ENCODE measurements at places on chromosomes 3 and 15. TPM values are rescaled to one million over a fixed set of nuclear protein-coding genes. Genes with fewer than 3 reads are reported as not detected.

DNAJB11 gene
- total RNA-seq, result 47.5 TPM

GP9 gene
- total RNA-seq, result not detected

GRCh38 chr3:13088028-13089006 lies 15.1 kb upstream of the IQSEC1 start:
- no peak overlapping the region for H3K27ac ChIP-seq
- H3K4me1 ChIP-seq, result peaks cover 34% of the 10 kb centered on the region
- DNase-seq, result peak; percentile 41
- no peaks in the 10 kb centered on the region for H3K36me3 ChIP-seq

DNA sequence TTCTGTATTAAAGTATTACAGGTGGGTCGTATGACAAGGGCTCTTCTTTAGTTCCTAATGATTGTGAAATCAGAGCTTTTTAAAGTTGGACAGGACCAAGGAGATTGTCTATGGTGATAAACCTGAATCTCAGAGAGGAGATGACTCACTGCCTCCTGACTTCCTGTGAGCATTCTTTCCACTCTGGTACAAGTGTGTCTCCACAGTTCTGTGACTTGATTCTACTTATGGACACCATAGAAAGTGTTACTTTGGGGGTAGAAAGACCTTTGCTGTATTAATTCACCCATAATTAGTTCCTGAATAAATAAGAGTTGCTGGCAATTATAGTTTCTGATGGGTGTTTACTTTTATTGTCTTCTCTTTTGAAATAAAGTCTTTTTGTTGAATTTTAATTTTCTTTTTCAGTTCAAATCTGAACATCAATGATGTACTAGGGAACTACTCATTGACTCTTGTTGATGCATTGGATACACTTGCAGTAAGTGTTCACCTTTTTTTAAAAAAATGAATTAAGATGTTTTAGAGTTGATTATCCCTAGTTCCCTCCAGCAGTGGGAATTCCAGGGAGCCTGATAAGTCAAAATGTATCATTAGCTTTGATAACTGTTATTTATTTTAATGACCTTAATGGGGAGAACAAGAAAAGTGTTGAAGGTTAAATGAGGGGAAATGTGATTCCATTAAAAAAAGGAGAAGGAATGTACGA lies 7.4 kb downstream of the EDEM1 start:
- H3K27me3 ChIP-seq, result no peaks in the 10 kb centered on the region
- DNase-seq, result peak; percentile 34
- no peak overlapping the region for H3K4me3 ChIP-seq
- H3K27ac ChIP-seq, result no peak overlapping the region
- no peaks in the 10 kb centered on the region for H3K36me3 ChIP-seq

GRCh38 chr15:45892182-45892581 lies 257.4 kb downstream of the SQOR start:
- H3K27ac ChIP-seq, result peak overlapping the region; percentile 51
- no peaks in the 10 kb centered on the region for H3K4me1 ChIP-seq
- no peak overlapping the region for H3K4me3 ChIP-seq
- H3K27me3 ChIP-seq, result no peaks in the 10 kb centered on the region
- H3K36me3 ChIP-seq, result no peaks in the 10 kb centered on the region

DNA sequence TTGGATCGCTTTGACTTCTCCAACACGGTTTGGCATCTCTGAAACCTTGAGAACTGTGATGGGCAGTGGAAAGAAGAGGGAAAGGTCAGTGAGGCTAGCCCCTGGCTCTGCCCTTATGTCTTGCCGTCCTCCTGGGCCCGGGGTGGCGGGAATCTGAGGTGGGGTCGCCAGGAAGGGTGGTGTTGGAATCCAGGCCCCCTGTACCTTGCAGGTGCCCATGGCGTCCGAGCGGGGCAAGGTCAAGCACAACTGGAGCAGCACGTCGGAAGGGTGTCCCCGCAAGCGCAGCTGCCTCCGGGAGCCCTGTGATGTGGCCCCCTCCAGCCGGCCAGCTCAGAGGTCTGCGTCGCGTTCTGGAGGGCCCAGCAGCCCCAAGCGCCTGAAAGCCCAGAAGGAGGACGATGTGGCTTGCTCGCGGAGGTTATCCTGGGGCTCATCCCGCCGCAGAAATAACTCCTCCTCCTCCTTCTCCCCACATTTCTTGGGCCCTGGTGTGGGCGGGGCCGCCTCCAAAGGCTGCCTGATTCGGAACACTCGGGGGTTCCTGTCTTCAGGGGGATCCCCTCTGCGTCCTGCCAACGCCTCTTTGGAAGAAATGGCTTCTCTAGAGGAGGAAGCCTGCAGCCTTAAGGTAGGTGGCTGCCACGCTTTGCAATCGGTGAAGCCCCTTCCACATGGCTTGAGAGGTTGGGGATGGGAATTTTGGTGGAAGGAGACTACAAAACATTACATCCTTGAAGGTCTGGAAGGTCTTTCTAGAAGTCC lies 907 bp downstream of the TATDN2 start:
- no peaks in the 10 kb centered on the region for H3K36me3 ChIP-seq
- no peak for DNase-seq
- H3K27me3 ChIP-seq, result no peaks in the 10 kb centered on the region
- H3K4me3 ChIP-seq, result peak overlapping the region; percentile 89
- H3K27ac ChIP-seq, result peak overlapping the region; percentile 96
- peaks cover 21% of the 10 kb centered on the region for H3K4me1 ChIP-seq

- no peaks in the 10 kb centered on the region for H3K27me3 ChIP-seq
- peaks cover 33% of the 10 kb centered on the region for H3K4me1 ChIP-seq
- no peaks in the 10 kb centered on the region for H3K36me3 ChIP-seq
- DNase-seq, result no peak
- no peak overlapping the region for H3K27ac ChIP-seq
Observed at GRCh38 chr3:114904633-114905032, 242.5 kb downstream of the ZBTB20 start.

DUOXA2 gene
- not detected for total RNA-seq

DNA sequence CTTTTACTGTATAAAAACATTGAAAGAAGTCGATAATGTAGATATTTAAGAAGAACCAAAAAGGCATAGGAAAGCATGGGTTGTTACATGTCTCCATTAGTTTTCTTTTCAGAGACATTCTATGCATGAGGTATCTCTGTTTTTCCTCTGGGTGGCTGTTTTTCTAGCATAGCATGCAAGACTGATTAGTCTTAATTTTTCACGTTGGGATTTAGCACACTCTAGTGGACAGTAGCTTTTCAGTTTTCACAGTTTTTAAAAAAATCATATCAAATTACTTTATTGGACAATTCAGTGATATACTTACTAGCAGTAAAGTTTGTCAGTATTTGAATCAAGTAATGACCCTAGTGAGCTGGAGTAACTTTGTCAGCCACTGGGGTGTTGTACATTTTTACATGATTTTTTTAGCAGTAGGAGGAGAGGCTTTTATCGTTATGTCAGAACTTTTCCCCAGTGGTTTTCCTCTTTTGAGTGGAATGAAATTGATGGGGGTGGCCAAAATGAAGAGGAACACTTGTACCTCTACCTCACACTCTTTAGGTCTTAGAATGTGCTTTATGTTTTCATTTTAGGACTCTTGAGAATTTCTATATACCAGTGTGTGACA lies 57.2 kb downstream of the SEC22A start:
- H3K4me1 ChIP-seq, result no peaks in the 10 kb centered on the region
- H3K36me3 ChIP-seq, result no peaks in the 10 kb centered on the region
- H3K4me3 ChIP-seq, result no peak overlapping the region

PLSCR2 gene
- total RNA-seq, result not detected

HMG20A gene
- total RNA-seq, result 46.8 TPM

GRCh38 chr3:5423076-5423475 lies 235.6 kb downstream of the EDEM1 start:
- H3K36me3 ChIP-seq, result no peaks in the 10 kb centered on the region
- H3K27ac ChIP-seq, result no peak overlapping the region
- DNase-seq, result no peak
- H3K4me1 ChIP-seq, result peaks cover 23% of the 10 kb centered on the region
- H3K27me3 ChIP-seq, result no peaks in the 10 kb centered on the region

DNA sequence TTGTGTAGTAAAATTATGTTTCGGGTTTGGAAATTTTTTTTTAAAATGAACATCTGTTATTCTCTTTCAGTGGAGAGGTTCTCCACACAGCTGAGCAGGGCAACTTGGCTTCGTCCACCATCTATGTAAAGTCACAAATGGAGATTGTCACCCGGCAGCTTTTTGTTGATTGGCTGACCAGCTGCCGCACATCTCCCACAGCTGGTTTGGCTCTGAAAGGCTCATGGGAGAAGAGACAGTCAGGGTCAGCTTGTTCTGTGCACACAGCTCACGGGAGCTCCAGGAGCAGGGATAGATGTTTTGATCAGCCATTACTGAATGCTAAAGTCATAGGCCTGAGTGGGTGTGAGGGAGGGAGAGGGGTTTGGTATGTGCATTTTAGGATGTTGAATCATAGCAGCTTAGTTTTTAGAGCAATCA lies 12.9 kb upstream of the CCDC80 start:
- DNase-seq, result no peak
- H3K27ac ChIP-seq, result no peak overlapping the region
- no peaks in the 10 kb centered on the region for H3K27me3 ChIP-seq
- no peaks in the 10 kb centered on the region for H3K36me3 ChIP-seq
- H3K4me1 ChIP-seq, result no peaks in the 10 kb centered on the region

SLC27A2 gene
- 0.21 TPM for total RNA-seq

DNA sequence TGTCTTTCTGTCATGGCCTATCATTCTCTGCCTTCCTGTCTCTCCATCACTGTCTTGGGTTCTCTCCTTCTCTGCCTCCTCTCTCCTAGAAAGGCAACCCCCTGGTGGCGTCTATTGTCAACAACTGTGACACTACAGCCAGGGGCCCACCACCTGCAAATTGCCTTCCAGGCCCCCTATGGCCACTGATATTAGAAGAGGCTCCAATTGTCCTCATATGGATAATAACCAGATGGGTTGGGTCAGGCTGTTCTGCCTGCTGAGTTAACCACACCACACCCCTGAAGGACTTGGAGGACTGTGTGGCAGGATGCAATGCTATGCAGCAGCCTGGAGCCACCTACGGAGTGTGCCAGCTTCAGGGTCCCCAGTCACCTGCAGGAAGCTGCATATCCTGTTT lies 665.0 kb downstream of the NTRK3 start:
- H3K36me3 ChIP-seq, result no peaks in the 10 kb centered on the region
- no peak for DNase-seq
- H3K27me3 ChIP-seq, result no peaks in the 10 kb centered on the region

GRCh38 chr3:165193366-165194254 lies 2.6 kb downstream of the SLITRK3 start:
- DNase-seq, result no peak
- no peaks in the 10 kb centered on the region for H3K36me3 ChIP-seq
- H3K4me1 ChIP-seq, result no peaks in the 10 kb centered on the region
- no peaks in the 10 kb centered on the region for H3K27me3 ChIP-seq
- no peak overlapping the region for H3K4me3 ChIP-seq

ZNF619 gene
- total RNA-seq, result 3.9 TPM

MORC1 gene
- 0.22 TPM for total RNA-seq

DNA sequence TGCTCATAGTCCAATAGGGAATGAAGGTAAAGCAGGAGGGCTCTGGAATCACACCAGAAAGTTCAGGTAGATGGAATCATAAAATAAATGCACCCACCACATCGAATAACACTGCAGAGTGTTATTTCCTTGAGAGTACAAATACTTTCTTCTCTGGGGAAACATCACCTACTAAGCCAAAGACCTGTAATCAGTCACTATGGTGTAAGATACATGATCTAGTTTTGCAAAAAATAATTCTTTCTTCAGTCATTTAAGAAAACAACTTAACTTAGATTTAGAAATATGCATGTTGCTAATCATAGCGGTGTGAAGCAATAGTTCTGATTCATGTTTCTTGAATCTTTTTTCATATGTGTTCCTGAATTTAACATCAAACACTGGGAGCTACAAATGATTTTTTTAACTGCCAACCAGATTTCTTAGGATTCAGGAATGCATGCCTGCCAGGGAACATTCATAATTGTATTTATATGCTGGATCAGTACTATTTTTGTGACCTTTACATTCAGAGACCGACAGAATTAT lies 40.2 kb upstream of the MEIS2 start:
- no peak overlapping the region for H3K27ac ChIP-seq
- H3K4me1 ChIP-seq, result no peaks in the 10 kb centered on the region
- H3K36me3 ChIP-seq, result no peaks in the 10 kb centered on the region
- no peak overlapping the region for H3K4me3 ChIP-seq
- DNase-seq, result no peak

- H3K4me3 ChIP-seq, result no peak overlapping the region
- no peak overlapping the region for H3K27ac ChIP-seq
- H3K36me3 ChIP-seq, result no peaks in the 10 kb centered on the region
- H3K27me3 ChIP-seq, result no peaks in the 10 kb centered on the region
Observed at GRCh38 chr3:85342915-85343314, 384.1 kb downstream of the CADM2 start.

- no peak overlapping the region for H3K27ac ChIP-seq
- H3K36me3 ChIP-seq, result peaks cover 3% of the 10 kb centered on the region
- H3K4me3 ChIP-seq, result no peak overlapping the region
- DNase-seq, result no peak
Observed at GRCh38 chr3:15303216-15303615, 29.2 kb downstream of the SH3BP5 start.

XIRP1 gene
- not detected for total RNA-seq

CIAO2A gene
- total RNA-seq, result 22.9 TPM

PLA1A gene
- total RNA-seq, result 2.5 TPM

GRCh38 chr3:58353722-58354553 lies 21.2 kb downstream of the PXK start:
- H3K27me3 ChIP-seq, result no peaks in the 10 kb centered on the region
- no peaks in the 10 kb centered on the region for H3K36me3 ChIP-seq
- H3K4me3 ChIP-seq, result no peak overlapping the region
- DNase-seq, result no peak
- H3K4me1 ChIP-seq, result no peaks in the 10 kb centered on the region

ASB14 gene
- not detected for total RNA-seq

- H3K4me3 ChIP-seq, result no peak overlapping the region
- no peak for DNase-seq
- no peaks in the 10 kb centered on the region for H3K36me3 ChIP-seq
- H3K27me3 ChIP-seq, result no peaks in the 10 kb centered on the region
- H3K4me1 ChIP-seq, result no peaks in the 10 kb centered on the region
- H3K27ac ChIP-seq, result no peak overlapping the region
Observed at GRCh38 chr3:29167180-29167579, 113.7 kb upstream of the RBMS3 start.

DNA sequence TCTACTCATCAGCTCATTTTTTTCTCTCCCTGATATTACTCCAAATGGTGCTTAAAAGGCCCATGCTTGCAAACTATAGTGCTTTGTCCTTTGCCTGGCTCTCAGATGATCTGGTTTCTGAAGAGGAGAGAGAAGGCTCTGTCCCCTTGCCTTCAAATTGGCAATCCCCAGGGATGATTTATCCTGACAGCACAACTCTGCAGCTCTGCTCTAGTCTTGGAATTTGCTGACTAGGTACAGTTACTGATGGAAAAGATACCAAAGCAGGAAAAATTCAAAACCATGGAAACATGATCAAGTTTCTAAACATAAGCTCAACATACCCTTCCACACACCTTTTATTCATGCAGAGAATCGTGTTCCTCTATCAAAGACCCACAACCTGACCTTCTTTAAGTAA lies 106.7 kb upstream of the CADPS start:
- no peaks in the 10 kb centered on the region for H3K4me1 ChIP-seq
- DNase-seq, result no peak
- no peak overlapping the region for H3K27ac ChIP-seq
- H3K4me3 ChIP-seq, result no peak overlapping the region
- no peaks in the 10 kb centered on the region for H3K36me3 ChIP-seq

GRCh38 chr3:81816473-81817250 lies 55.2 kb upstream of the GBE1 start:
- H3K4me1 ChIP-seq, result no peaks in the 10 kb centered on the region
- DNase-seq, result no peak
- H3K27me3 ChIP-seq, result no peaks in the 10 kb centered on the region

Measured in tibial nerve (tissue), 4 donors.